ENCODE measurements at places on chromosomes 16 and 17.

DNA sequence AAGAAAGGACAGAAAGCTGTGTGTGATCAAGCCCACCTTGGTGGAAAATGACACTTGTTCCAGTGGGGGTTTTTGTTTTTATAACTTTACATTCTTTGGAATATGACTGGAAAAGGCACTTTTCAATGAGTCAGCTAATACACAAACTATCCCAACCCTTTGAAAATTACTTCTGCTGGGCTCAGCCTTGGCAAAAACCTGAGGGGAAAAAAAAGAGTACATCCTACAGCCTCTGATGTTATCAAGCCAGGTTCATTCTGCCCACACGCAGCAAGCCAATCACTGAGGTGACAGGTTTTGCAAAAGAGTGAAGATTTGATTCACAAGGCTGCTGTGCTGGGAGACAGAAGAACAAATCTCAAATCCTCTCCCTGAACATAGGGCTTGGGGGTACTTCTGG, 484.5 kb upstream of the ERCC4 start:
- no peak for DNase-seq

DNA sequence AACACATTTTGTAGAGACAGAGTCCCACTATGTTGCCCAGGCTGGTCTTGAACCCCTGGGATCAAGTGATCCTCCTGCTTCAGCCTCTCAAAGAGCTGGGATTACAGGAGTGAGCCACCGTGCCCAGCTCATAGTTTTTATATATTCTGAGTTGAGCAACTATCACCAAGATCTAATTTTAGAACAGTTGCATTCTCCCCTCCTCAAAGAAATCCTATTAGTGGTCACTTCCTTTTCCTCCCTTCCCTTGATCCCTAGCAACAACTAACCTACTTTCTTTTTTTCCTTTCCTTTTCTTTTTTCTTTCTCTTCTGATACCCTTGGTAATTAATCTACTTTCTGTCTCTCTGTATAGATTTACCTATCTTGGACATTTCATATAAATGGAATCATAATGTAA, 61.5 kb upstream of the B4GALNT2 start:
- no peak for DNase-seq

- no peak for DNase-seq
Measured at GRCh38 chr16:50980666-50981065, 170.4 kb downstream of the SALL1 start.

GRCh38 chr16:89801800-89802199, 14.6 kb downstream of the FANCA start:
- DNase-seq: no peak

DNA sequence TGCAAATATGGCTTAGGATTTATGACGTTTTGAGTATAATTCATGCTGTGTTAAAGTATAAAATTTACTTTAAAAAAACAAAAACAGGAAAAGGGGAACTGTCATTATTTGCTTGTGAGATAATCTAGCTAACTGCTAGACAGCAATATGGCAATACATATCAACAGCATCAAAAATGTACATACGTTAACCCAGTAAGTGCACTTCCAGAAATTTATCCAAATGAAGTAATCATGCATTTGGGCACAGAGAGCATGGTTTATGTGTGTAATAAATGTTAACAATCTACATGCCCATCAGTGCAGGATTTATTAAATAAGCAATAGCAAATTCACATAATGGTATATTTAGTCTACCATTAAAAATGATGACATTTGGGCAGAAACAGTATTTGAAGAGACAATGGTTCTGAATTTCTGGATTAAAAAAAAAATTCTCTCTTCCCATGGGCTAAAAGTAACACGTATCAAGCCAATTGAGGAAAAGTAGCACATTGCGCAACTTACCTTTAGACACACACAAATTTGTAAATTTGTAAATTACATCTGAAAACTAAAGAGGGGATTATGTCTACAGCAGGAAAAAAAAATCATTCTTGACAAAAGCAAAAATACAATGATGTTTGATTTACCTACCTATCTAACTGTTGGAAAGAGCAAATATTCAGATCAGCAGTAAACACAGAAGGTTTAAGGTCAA, 80.2 kb downstream of the CACNG1 start:
- peak; percentile 33 for DNase-seq

GRCh38 chr17:9290226-9290613, 268.9 kb downstream of the NTN1 start:
- peak; percentile 67 for DNase-seq

DNA sequence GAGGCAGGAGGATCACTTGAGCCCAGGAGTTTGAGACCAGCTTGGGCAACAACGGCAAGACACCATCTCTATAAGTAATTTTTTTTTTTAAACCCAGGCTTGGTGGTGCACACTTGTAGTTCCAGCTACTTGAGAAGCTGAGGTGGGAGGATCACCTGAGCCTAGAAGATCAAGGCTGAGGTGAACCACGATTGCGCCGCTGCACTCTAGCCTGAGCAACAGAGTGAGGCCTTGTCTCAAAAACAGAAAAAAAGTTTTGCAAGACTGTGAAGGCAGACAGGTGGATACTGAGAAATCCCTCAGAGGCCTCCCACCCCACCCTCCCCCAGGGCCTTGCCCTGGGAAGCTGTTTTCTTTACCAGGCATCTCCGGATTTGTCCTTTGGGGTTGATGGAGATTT, 125.4 kb downstream of the MGAT5B start:
- no peak for DNase-seq

- no peak for DNase-seq
Measured at GRCh38 chr16:89198417-89199240, 1.7 kb downstream of the SLC22A31 start.

DNA sequence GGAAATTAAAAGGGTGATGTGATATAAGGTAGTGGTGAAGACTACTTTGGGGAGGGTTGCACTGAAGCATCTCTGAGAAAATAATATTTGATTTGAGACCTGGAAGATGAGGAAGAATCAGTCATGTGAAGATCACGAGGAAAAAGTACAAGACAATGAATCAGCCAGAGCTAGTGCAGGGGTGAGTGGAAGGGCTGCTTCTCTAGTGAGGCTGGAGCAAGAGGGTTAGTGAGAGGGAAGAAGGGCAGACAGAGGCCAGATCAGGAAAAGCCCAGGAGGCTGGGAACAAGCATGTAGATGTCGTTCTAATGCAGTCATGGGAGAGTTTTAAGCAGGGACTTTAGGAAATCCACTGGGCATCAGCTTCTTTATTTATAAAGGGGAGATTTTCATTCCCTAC, 504.2 kb upstream of the SALL1 start:
- no peak for DNase-seq

DNA sequence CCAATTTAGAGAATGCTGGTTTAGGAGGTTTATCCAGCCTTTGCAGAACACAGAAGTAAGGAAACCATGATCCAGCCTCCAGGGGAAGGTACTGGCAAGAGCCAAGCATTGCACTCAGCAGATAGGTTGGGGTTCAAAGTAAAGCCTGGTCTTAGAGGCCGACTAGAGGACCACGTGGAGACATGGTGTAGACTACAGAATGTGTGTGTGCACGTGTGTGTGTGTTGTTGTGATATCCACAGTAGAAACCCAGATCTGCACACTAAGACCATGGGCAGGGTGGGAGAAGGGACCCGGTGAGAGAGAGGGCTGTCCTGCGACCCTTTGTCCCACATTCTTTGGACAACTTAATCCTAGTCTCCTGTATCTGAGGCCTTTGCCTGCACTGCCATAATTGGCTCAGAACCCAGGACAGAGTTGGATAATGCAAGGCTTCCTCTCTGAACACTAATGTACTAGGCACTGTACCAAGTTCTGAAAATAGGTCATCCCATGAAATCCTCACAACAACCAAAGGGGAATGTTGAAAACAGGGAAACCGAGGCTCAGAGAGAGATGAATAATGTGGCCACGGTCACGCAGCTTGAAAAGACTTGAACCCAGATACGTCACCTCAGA, 325.1 kb upstream of the HSBP1 start:
- no peak for DNase-seq

GRCh38 chr17:38733982-38734973, 4.1 kb downstream of the CISD3 start:
- DNase-seq: no peak

GRCh38 chr17:51992864-51993416, 165.6 kb downstream of the CA10 start:
- DNase-seq: no peak

DNA sequence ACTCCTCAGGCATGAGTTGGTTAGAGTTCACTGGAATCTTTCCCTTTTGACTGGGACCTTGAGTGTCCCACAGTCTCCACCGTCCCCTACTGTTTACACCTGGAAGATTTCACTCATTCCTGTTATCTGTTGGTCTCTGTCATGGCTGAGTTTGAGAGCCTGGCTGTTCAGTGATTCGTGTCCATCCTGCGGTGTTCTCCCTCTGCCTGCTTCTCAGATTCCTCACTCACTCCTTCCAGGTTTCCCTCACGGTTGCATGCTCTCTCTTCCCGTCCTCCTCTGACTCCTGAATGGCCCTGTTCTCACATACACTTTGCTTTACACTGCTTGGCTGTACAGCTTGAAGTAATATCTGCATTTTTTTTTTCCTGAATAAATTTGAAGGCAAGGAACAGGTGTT, 24.5 kb downstream of the OR1D5 start:
- no peak for DNase-seq

GRCh38 chr16:62869837-62870236, 833.6 kb upstream of the CDH8 start:
- no peak for DNase-seq

GRCh38 chr17:45812102-45812501, 28.0 kb downstream of the CRHR1 start:
- DNase-seq: no peak

DNA sequence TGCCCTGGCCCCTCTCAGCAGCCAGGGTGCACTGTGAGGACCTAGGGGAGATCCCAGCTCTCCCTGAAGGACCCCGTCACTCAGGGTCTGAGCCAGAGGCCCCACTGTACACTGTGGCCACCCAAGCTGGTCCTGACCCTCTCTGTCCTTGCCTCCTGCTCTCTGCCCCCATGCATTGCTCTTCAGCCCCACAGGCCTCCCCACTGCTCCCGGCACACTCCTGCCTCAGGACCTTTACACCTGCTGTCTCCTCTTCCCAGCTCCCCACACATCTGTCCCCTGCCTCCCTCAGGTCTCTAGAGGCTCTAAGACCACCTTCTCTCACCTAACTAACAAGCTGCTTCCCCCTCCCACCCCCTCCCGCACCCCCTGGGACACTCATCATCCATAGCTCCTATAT, 12.9 kb upstream of the RAI1 start:
- no peak for DNase-seq

DNA sequence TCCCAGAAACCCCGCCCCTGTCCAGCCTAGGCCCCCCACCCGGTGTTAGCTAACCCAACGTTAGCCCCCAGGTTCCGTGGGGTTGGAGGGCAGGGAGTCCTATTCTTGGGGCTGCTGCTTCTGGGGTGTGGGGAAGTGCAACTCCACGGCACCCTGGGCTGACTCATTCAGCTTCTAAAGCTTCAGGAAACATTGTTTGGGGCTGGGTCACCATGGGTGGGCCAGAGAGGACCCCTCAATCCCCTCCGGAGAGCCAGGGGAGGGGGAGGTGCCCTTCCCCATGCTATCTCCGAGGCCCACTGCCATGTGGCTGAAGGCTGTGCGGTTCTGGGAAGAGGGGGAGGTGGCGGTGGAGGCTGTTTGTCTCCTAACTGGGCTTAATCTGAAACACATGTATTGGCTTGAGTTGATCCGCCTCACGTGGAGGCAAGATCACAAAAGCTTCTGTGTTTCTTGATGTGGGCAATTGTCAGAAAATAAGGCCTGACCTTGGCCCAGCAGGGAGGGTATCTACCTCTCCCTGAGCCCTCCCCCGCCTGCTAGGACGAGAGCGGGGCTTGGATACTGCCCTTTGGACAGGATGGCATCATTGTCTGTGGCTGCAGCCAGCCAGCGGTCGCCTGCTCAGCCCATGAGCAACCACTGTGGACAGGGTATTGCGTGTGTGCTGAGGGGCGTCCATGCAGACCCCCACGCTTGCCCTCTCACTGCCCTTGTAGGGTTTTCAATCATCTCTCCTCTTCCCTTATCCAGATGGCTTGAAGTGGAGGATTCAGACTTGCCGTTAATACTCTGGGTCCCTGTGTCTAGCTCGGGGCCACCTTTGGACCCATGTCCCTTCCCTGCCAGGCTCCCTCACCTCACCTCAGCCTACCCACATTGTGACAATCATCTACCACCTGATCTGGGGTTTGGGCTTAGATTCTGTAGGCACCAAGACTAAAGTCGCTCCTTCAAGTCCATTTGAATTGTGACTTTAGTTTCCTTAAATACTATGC, 1.3 kb downstream of the SERPINF1 start:
- DNase-seq: peak; percentile 71

- DNase-seq: no peak
Measured at GRCh38 chr16:54696522-54696921, 234.1 kb upstream of the IRX5 start.

GRCh38 chr16:68233835-68234187, 2.1 kb downstream of the ESRP2 start:
- DNase-seq: no peak

DNA sequence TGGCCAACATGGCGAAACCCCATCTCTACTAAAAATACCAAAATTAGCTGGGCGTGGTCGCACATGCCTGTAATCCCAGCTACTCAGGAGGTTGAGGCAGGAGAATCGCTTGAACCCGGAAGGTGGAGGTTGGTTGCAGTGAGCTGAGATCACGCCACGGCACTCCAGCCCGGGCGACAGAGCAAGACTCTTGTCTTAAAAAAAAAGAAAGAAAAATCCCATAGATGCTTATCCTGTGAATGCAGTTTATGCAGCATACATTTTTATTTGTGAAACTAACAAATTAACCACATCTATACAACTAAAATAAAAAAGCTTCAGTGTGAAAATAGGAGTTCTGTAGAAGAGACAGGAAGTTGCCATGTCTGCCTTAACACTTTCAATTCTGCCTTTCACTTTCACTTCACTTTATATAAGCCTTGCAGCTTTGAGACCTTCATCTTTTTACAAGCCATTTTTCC, 7.1 kb downstream of the IGSF6 start:
- DNase-seq: no peak

- no peak for DNase-seq
Measured at GRCh38 chr17:72125742-72126141, 4.9 kb downstream of the SOX9 start.

GRCh38 chr16:13921328-13921727, 1.4 kb downstream of the ERCC4 start:
- DNase-seq: no peak

- DNase-seq: peak; percentile 40
Measured at GRCh38 chr17:9259419-9259818, 238.1 kb downstream of the NTN1 start.

- DNase-seq: no peak
Measured at GRCh38 chr16:11134722-11135463, 121.1 kb downstream of the SOCS1 start.

GRCh38 chr16:31200821-31201568, 1.6 kb downstream of the PYCARD start:
- no peak for DNase-seq

Measured in NCI-H146 (cell line).